CD4-positive, alpha-beta T cell (primary cell): ENCODE measurements at places on chromosomes 13 and 19. TPM values are rescaled to one million over a fixed set of nuclear protein-coding genes. Genes with fewer than 3 reads are reported as not detected.

DNA sequence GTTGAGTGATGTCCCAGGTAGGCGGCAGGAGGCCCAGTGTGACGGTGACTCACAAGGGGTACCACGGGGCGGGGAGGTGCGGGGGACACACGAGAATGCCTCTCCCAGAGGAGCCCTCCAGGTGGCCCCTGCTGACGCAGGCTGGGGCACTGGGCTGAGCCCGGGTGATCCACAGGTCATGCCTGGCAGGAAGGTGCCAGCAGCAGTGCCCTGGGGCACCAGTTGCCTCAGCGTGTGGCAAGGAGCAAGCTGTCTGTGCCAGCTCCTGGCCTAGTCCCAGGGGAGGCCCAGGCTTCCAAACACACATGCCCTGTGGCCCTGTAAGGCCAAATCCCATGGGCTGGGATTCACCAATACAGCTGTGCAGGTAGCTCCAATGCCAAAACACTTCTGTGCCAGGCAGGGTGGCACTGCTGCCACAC lies 28.0 kb downstream of the AKT2 start:
- DNase-seq: no peak

GRCh38 chr13:74259641-74260040 lies 125.4 kb upstream of the KLF12 start:
- peak; percentile 29 for DNase-seq

GRCh38 chr19:40466985-40467734 lies at the start of gene SPTBN4:
TSS of gene SPTBN4 (plus strand) at chr19:40467001. CDS start at chr19:40472622, 5,621 bp downstream.
- DNase-seq: peak; percentile 17

- no peak for DNase-seq
Measured at GRCh38 chr13:113304121-113304520, 7.1 kb downstream of the LAMP1 start.

GRCh38 chr13:82002710-82003109 lies 1661.8 kb upstream of the SPRY2 start:
- no peak for DNase-seq

- peak; percentile 14 for DNase-seq
Measured at GRCh38 chr19:36837176-36837905, 846 bp downstream of the ZNF790 start.

GRCh38 chr13:29993716-29994488 lies 143.5 kb upstream of the UBL3 start:
- DNase-seq: no peak

GRCh38 chr19:11091703-11092153 lies 2.5 kb downstream of the LDLR start:
- peak; percentile 33 for DNase-seq

DNA sequence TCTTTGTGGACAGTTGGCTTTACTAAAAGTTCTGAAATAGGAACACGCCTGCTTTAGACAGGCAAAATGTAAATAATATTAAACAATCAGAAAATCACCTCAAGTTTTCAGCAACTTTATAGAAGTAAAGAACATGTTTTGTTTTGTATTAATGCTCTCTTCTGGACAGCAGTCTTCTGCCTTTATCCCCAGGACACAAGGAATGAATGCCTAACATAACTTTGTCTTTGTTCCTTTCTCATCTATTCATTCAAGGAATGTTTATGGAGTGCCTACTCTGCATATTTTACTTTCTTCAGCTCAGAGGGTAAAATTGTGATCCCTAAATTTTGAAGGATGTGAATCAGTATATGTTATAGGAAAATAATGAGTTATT lies 325.4 kb downstream of the FOXO1 start:
- DNase-seq: no peak

DNA sequence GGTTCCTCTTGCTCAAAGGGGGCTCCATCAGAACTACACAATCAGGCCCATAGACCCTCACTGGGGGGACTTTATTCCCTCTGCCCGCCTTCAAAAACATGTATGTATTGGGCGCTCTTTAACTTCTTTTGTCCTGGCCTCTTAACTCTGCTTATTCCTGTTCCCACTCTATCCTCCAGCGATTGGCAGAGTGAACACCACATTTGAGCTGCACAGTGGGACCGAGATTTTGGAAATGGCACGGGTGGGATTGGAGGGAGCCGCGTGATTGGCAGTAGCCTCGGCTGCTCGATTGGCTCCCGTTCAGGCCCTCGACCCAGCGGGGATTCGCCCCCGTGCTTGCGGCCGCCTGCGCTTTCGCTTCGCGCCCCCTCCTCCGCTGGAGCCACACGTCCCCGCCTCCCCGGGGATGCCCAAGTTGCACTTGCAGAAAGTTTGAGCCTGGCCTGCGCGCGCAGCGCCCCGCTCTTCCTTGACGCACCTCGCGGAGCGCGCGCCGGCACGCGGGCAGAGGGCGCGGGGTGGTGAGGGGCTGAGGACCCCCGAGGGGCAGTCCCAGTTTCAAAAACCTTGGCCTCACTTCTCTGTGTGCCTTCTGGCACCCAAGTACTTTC lies at the start of gene ZIC5:
Gene ZIC5 (minus strand): TSS at position 192 of the 614 bp plus-strand sequence. CDS start 164 bp downstream, at position 28.
- DNase-seq: no peak

- no peak for DNase-seq
Measured at GRCh38 chr13:47004027-47004426, 107.2 kb upstream of the HTR2A start.

- DNase-seq: no peak
Measured at GRCh38 chr13:41332829-41333228, 21.8 kb downstream of the NAA16 start.

DNA sequence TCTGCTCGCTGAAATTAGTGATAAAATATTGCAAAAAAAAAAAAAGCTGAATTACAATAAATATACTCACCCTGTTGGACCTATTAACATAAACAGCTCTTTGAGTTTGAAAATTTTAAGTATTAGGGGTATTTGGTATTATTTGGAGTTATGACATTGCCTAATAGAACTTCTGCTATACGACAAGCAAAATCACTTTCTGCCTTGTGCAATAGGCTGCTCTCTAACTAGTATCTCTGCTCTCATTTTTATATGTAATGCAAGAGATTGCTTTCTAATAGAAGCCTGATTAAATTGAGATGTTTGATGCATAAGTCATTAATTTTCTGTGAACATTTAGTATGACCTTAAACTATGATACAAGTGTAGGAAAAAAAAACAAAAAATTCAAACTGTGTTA lies 5.3 kb downstream of the RGS9BP start:
- DNase-seq: no peak

- no peak for DNase-seq
Measured at GRCh38 chr19:19120308-19121231, 17.7 kb downstream of the TMEM161A start.

GRCh38 chr13:28271056-28271840 lies 132.9 kb downstream of the PAN3 start:
- DNase-seq: no peak

DNA sequence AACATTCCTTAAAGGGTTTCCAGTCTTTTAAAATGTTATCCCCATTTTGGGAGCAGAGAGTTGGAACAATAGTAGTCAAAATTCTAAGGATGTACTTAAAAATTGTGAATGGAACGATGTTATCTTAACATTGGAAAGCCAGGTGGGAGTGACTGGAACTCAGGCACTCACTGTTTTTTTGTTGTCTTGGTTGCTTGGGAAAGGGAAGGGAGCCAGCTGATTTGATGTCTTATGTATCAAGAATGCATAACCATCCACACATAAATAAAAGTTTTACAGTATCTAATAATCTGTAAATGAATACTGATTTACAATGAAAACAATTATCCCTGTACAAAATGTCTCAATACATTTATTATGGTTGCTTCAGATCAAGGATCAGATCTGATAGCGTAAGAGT lies 88.7 kb downstream of the SLC10A2 start:
- DNase-seq: no peak

GRCh38 chr19:21835810-21836444 lies at the start of gene ZNF43:
TSS of gene ZNF43 (minus strand) at chr19:21836182. CDS start at chr19:21836038, 144 bp downstream.
- peak; percentile 94 for DNase-seq

DNA sequence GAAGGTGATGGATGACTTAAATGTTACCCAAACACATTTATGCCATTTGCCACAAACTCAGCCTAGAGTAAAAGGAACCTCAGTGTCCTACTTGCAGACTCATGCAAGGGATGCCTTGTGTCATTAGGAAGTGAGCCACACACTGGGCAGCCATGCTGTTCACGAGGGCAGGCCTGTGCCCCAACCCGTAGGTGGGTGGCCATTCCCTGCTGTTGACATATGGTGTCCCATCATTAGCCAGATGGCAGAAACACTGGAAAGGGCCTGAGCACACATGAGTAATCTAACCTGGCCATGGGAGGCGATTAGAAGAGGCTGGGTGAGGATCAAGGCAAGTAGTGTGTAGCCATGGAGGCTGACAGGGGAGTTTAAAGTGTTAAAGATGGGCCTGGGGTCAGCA lies 9.7 kb upstream of the LRCH1 start:
- DNase-seq: no peak

DNA sequence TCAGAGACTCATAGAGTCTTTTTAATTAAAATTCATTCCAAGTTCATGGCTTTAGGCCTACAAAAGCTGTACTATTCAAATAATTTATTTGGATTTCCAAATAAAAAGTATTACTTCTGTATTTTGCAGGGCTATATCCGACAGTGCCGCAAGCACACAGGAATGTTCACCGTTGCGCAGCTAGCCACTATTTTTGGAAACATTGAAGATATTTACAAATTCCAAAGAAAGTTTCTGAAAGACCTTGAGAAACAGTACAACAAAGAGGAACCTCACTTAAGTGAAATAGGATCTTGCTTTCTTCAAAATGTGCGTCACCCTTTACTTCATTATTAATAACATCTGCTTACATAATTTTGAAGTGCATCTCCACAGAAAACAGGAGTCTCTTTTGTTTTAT lies 20.5 kb upstream of the C1QTNF9 start:
- DNase-seq: no peak

DNA sequence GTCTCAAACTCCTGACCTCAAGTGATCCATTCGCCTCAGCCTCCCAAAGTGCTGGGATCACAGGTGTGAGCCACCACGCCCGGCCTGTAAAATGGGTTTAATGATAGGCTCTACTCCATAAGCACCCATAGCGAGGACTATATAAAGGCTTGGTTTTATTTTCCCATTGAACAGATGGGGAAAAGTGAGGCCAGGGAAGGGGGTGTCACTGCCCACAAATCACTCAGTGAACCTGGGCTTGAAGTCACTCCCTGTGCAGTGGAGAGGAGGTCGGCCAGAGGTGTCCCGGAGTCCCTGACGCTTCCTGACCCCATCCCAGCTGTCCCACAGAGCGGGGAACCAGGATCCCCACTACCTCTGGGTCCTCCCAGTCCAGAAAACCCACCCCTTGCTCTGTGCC lies 14.9 kb downstream of the TLE2 start:
- DNase-seq: no peak

The SIGLEC5 gene
- not detected for total RNA-seq

The SULT2A1 gene
- total RNA-seq: not detected

The SELENOW gene
- total RNA-seq: 71.6 TPM

The CYP4F3 gene
- not detected for total RNA-seq

The MAST1 gene
- total RNA-seq: 0.60 TPM

The KCNN1 gene
- not detected for total RNA-seq

The PGLYRP1 gene
- not detected for total RNA-seq

The ZNF837 gene
- 1.0 TPM for total RNA-seq

The RUBCNL gene
- 0.69 TPM for total RNA-seq

The ZNF416 gene
- total RNA-seq: 5.2 TPM

The COX7A1 gene
- total RNA-seq: not detected

The IGSF23 gene
- total RNA-seq: not detected

The ZNF208 gene
- total RNA-seq: 2.9 TPM

The DPP9 gene
- 72.8 TPM for total RNA-seq

The ZNF433 gene
- 2.6 TPM for total RNA-seq
